ENCODE measurements at places on chromosomes 16 and 17.
A peak's percentile ranks its signal among the peaks of the same experiment; 100 is the strongest.

DNA sequence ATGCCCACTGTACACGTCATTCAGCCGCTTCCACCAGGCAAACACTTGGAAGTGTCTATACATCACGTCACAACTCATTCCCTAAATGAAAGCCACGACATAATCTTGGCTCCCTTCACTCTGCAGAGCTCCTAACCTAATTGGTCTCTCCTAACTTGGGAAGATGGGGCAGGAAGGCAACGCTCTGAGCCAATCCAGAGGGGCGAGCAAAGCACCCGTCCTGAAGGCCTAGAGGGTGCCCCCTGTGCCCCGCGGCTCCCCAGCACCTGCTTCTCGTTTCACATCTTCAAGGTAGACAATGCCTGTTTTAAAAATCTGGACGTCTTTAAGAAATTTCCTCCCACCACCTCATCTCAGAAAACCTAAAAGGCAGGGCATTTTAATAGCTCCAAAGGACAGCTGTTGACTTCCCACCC is 1.0 kb downstream of the CSNK2A2 start:
- no peak for DNase-seq

DNA sequence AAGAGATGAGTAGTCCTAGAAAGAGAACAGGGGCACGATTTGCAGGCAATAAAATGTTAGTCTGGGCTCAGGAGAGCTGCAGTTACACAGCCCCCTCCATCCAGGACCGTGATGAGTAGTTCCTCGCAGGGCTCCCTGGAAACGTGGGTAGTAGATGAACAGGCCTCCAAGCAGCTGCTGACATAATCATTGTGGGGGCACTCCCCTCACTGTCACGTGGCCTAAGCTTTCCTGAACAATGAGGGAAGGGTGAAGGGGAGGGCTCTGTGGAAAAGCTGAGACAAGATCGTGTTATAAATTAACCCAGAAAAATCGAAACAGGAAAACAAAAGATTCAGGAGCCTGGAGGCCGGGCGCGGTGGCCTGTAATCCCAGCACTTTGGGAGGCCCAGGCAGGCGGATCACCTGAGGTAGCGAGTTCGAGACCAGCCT is 1.3 kb upstream of the PER1 start:
- no peak for DNase-seq

GRCh38 chr17:36544307-36545076 is at the start of gene GGNBP2:
TSS of gene GGNBP2 (plus strand) at chr17:36544919. CDS start at chr17:36545725, 806 bp downstream.
- peak; percentile 80 for DNase-seq

GRCh38 chr16:88578446-88579313 is 8.5 kb downstream of the ZC3H18 start:
- no peak for DNase-seq

DNA sequence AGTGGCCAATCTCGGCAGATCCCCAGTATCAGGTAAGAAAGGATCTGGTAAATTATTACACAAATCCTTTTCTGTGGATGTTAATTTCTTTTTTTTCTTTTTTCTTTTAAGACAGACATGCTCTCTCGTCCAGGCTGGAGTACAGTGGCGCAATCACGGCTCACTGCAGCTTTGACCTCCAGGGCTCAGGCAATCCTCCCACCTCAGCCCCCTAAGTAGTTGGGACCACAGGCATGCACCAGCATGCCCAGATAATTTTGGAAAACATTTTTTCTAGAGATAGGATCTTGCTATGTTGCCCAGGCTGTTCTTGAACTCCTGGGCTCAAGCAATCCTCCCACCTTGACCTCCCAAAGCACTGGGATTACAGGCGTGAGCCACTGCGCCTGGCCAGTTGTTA is 54.0 kb downstream of the GAS7 start:
- DNase-seq: no peak

GRCh38 chr17:30363715-30364202 is 15.0 kb upstream of the CPD start:
- DNase-seq: peak; percentile 44

GRCh38 chr17:44552361-44552760 is 4.9 kb upstream of the FZD2 start:
- DNase-seq: no peak

- DNase-seq: no peak
These were observed 16.0 kb downstream of the HOXB4 start for GRCh38 chr17:48561884-48562810.

GRCh38 chr17:78538033-78538776 is 39.0 kb downstream of the DNAH17 start:
- DNase-seq: no peak

GRCh38 chr16:3096362-3096761 is 2.7 kb downstream of the ZSCAN10 start:
- DNase-seq: no peak

GRCh38 chr17:33508215-33508614 is 215.1 kb upstream of the ASIC2 start:
- no peak for DNase-seq

DNA sequence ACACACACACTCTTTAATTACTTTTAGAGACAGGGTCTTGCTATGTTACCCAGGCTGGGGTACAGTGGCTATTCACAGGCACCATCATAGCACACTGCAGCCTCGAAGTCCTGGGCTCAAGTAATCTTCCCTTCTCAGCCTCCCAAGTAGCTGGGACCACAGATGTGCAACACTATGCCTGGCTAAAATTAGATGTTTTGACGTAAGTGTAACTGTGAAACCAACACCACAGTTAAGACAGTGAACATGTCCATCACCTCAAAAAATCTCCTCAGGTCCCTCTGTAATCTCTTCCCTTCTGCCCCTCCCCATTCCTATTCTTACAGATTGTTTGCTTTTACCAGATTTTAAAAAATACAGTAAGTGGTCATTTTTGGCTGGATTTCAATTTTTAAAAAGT is 66.7 kb downstream of the RPGRIP1L start:
- DNase-seq: no peak

DNA sequence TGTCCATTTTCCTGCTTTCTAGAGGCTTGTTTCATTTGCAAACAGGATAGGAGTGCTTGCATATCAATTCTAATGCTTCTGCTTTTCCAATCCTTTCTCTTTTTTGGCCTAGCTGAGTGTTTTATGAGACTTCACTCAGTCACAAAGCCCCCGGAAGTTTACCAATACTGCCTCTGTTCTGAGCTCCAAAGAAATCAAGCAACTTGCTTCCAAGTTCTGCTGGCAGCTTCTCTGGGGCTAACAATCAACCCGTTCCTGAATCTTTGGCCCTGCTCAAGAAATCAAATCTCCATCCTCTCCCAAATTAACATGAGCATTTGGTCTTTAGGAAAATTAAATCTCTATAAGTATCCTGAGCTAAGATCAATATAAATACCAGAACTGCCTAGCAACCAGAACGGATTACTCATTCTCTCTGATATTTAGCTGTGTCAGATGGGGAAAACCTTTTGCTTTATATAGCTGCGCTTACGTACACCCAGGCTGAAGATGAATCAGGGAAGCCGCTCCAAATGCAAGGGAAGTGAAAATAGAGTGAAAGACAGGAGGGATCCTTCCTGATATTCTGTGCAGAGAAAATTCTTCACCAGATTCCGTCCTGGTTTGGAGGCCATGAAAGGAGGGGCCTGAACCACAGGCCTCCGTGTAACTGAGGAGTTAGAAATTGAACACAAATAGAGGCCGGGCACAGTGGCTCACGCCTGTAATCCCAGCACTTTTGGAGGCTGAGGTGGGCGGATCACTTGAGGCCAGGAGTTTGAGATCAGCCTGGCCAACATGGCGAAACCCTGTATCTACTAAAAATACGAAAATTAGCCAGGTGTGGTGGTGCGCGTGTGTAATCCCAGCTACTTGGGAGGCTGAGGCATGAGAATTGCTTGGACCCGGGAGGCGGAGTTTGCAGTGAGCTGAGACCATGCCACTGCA is 23.3 kb upstream of the GRB2 start:
- no peak for DNase-seq

DNA sequence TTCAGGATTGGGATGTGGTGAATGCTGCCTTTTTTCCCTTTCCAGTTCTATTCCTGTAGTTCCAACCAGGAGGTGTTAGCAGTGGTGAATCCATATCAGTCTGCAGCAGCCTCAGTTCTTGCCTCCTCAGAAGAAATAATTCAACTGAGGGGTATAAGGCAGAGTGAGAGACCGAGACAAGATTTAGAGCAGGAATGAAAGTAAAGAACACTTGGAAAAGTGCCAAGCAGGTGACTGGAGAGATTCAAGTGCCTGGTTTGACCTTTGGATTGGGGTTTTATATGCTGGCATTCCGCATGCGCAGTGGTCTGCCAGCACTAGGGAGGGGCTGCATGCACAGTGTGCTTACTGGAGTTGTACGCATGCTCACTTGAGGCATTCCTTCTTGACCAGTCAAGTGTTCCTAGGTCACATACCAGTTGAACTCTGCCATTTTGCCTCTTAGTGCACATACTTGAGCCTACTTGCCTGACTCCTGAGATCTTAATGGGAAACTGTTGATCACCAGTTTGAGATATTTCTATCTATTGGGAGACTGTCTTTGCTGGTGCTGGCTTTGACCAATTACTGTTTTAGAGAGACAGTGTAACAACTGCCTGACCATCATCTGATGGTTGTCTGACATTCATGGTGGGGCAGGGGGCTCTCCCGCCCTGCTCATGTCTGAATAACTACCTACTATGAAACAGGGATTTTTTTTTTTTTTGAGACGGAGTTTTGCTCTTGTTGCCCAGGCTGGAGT is 680 bp upstream of the CCL15 start:
- no peak for DNase-seq

- no peak for DNase-seq
These were observed 11.9 kb downstream of the CDK5RAP3 start for GRCh38 chr17:47982645-47983390.

GRCh38 chr17:10018461-10018891 is 113.4 kb upstream of the RCVRN start:
- DNase-seq: no peak

GRCh38 chr16:67105881-67106280 is 3.9 kb upstream of the PHAF1 start:
- DNase-seq: no peak

- DNase-seq: no peak
These were observed 178.7 kb downstream of the CHD9NB start for GRCh38 chr16:52874042-52874441.

DNA sequence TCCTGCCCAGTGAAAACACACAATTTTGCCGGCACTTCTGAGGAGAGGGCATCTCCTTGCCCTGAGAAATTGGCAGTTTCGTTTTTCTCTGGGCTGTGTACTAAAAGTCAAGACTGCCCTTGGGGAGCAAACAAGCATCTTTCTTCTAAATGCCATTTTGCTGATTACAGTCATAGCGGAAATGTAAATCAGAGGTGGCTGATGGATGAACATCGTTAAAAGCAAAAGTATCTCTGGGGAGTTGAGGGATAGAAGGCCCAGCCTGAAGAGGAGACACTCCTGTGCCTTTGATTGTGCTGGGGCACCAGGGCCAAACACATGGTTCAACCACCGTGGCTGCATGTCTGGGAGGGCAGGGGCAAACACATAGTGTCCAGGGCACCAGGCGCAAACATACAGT is 49.8 kb downstream of the ABCC12 start:
- DNase-seq: no peak

GRCh38 chr16:21684199-21684598 is 20.4 kb downstream of the OTOA start:
- peak; percentile 5 for DNase-seq

GRCh38 chr17:49646391-49647255 is 31.3 kb downstream of the SPOP start:
- no peak for DNase-seq
